Activated naive CD8-positive, alpha-beta T cell treated with anti-CD3 and anti-CD28 coated beads, Interleukin-2, amount 10 ng/mL, durations not matched to agents 7 days and 5 days (primary cell): ENCODE measurements at places on chromosomes 2 and 18. TPM values are rescaled to one million over a fixed set of nuclear protein-coding genes. Genes with fewer than 3 reads are reported as not detected.

- no peak overlapping the region for H3K4me3 ChIP-seq
- no peaks in the 10 kb centered on the region for H3K4me1 ChIP-seq
- DNase-seq: no peak
- no peak overlapping the region for H3K27ac ChIP-seq
These were observed 616.8 kb upstream of the ZEB2 start for GRCh38 chr2:145136702-145137101.

GRCh38 chr18:10161315-10161714, 247.5 kb downstream of the VAPA start:
- no peaks in the 10 kb centered on the region for H3K4me1 ChIP-seq
- no peaks in the 10 kb centered on the region for H3K36me3 ChIP-seq
- no peak overlapping the region for H3K27ac ChIP-seq
- DNase-seq: no peak

DNA sequence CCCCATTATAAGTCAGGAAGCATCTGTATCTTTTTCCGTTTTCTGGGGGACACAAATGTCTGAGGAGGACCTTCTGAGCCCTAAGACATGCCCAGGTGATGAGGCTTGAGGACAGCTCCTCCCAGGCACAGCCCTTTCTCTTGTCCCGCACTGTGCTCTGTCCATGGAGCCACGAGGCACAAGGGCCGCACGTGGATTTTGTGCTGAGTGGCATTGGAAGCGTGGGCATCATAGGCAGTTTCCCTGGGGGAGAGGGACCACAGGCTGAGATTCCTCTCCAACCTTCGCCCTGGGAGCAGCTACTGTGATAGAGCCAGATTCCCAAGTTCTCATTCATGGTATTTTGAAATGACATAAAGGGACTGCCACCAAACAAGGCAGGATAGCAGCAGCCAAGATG, 139.9 kb downstream of the SH3RF3 start:
- no peak overlapping the region for H3K27ac ChIP-seq
- H3K4me3 ChIP-seq: no peak overlapping the region
- H3K27me3 ChIP-seq: no peaks in the 10 kb centered on the region
- DNase-seq: no peak
- no peaks in the 10 kb centered on the region for H3K36me3 ChIP-seq

DNA sequence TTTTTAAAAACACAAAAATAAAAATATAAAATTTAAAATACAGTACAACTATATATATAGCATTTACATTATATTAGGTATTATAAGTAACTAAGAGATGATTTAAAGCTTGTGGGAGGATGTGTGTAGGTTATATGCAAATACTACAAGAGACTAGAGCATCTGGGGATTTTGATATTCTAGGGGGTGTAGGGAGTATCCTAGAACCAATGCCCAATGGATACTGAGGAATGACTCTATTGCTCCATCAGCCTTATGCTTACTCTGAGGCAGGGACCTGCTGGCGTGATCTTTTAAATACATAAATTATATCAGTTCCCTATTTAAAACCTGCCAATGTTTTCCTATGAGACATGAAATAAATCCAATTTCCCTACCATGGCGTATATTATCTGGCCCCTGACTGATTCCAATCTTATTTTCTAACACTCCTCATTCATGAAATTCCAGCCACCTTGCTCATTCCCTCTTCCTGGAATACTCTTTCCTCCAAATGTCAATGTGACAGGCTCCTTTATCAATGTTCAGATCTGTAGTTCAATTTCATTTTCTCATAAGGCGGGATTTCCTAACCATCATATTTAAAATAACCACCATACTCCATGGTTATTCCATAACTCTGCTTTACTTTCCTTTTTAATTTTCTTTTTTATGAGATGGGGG, 22.2 kb downstream of the SP3 start:
- no peaks in the 10 kb centered on the region for H3K27me3 ChIP-seq
- peaks cover 49% of the 10 kb centered on the region for H3K36me3 ChIP-seq
- H3K4me1 ChIP-seq: peaks cover 33% of the 10 kb centered on the region
- DNase-seq: no peak
- H3K4me3 ChIP-seq: no peak overlapping the region

Gene COA5
- total RNA-seq: 36.2 TPM
